Dermis blood vessel endothelial cell (primary cell): ENCODE measurements at places on chromosomes 3 and 15. TPM values are rescaled to one million over a fixed set of nuclear protein-coding genes. Genes with fewer than 3 reads are reported as not detected.

GP5 gene
- under 0.01 and 0.28 TPM in 2 replicates for total RNA-seq

ALG1L2 gene
- total RNA-seq: not detected in 2 replicates

MAGEL2 gene
- under 0.01 TPM in 1 of 2 replicates, not detected in the other for total RNA-seq

WNT7A gene
- total RNA-seq: under 0.01 TPM in 2 replicates

UROC1 gene
- total RNA-seq: 0.19 TPM in 1 of 2 replicates, not detected in the other

STARD5 gene
- 2.1 and 2.6 TPM in 2 replicates for total RNA-seq

IL16 gene
- total RNA-seq: 2.6 and 3.6 TPM in 2 replicates

MUC4 gene
- 0.17 TPM in 1 of 2 replicates, not detected in the other for total RNA-seq

MGLL gene
- 35.7 and 73.0 TPM in 2 replicates for total RNA-seq

CADM2 gene
- not detected in 2 replicates for total RNA-seq

EXD1 gene
- total RNA-seq: not detected in 2 replicates

LSAMP gene
- not detected in 2 replicates for total RNA-seq

ROPN1 gene
- not detected in 2 replicates for total RNA-seq

IGSF11 gene
- total RNA-seq: 0.19 TPM in 1 of 2 replicates, not detected in the other

KIF15 gene
- total RNA-seq: 7.5 and 21.2 TPM in 2 replicates

EPB42 gene
- total RNA-seq: not detected in 2 replicates

TRIM59 gene
- 19.7 and 30.5 TPM in 2 replicates for total RNA-seq

RNF123 gene
- 30.5 and 35.6 TPM in 2 replicates for total RNA-seq

EFCC1 gene
- 5.9 and 12.1 TPM in 2 replicates for total RNA-seq

GOLGA8S gene
- 0.05 TPM in 1 of 2 replicates, not detected in the other for total RNA-seq

FETUB gene
- total RNA-seq: not detected in 2 replicates

CPLX3 gene
- not detected in 2 replicates for total RNA-seq

FBXW12 gene
- total RNA-seq: not detected in 2 replicates

TNK2 gene
- 16.6 and 20.1 TPM in 2 replicates for total RNA-seq

LMAN1L gene
- not detected in 2 replicates for total RNA-seq

MKRN3 gene
- total RNA-seq: 0.34 and 0.88 TPM in 2 replicates

PATL2 gene
- 0.09 and 0.17 TPM in 2 replicates for total RNA-seq
